ENCODE measurements at places on chromosomes 4 and X.

DNA sequence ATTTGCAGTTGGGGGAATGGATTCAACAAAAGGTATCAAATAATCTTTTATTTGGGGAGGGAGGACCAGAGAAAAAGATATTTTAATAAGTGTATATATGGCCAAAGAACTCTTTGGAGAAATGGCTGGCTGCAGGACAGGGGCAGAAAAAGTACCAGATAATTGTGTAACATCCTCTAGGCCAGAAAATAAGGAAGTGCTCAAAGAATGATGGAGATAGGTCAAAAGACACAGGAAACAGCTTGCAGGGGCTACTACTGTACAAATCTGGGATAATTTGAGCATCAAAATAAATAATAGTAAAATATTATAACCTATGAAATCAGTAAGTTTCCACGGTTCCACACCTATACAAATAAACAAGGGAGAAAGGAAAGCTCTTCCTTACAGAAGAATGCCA lies 34.8 kb downstream of the KLHL5 start:
- DNase-seq: no peak

GRCh38 chr4:104763554-104764222 lies 269.0 kb upstream of the CXXC4 start:
- DNase-seq: no peak

- no peak for DNase-seq
Measured at GRCh38 chr4:56818797-56819196, 2.7 kb downstream of the SPINK2 start.

- no peak for DNase-seq
Measured at GRCh38 chr4:38023347-38024205, 63.4 kb downstream of the PTTG2 start.
